ENCODE measurements at places on chromosomes 1 and 21. TPM values are rescaled to one million over a fixed set of nuclear protein-coding genes. Genes with fewer than 3 reads are reported as not detected.

The SLC26A9 gene
- total RNA-seq, result not detected

The C8A gene
- total RNA-seq, result not detected

The KRTAP19-4 gene
- not detected for total RNA-seq

The CSF1 gene
- 42.9 TPM for total RNA-seq

The AGO4 gene
- total RNA-seq, result 32.8 TPM

The FGR gene
- total RNA-seq, result 12.2 TPM

The DIO1 gene
- total RNA-seq, result not detected

The LCE3E gene
- total RNA-seq, result not detected

The HES4 gene
- total RNA-seq, result 74.7 TPM

- no peaks in the 10 kb centered on the region for H3K27me3 ChIP-seq
- no peak for DNase-seq
- H3K4me3 ChIP-seq, result no peak overlapping the region
- no peaks in the 10 kb centered on the region for H3K36me3 ChIP-seq
- H3K27ac ChIP-seq, result no peak overlapping the region
- peaks cover 16% of the 10 kb centered on the region for H3K4me1 ChIP-seq
Measured at GRCh38 chr1:111745675-111746613, 6.7 kb upstream of the INKA2 start.

DNA sequence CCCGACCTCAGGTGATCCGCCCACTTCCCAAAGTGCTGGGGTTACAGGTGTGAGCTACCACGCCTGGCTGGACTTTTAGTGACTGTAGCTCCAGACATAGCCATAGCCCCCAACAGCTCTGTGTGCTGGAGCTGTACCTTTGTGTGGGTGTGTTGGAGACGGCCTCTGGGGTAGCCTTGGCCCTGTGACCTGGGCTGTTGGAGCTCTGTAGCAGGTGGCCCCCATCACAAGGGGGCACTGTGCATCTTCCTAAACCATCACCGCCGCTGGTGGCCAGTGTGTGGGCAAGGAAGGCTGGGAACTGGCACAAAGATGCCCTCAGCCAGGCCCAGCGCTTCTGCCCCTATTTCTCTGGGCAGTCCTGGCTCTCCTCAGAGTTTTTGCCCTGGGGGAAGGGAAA is 38.4 kb upstream of the FOXO6 start:
- no peak overlapping the region for H3K27ac ChIP-seq
- H3K27me3 ChIP-seq, result no peaks in the 10 kb centered on the region
- H3K4me3 ChIP-seq, result no peak overlapping the region
- peak; percentile 81 for DNase-seq
- peaks cover 20% of the 10 kb centered on the region for H3K4me1 ChIP-seq

- H3K27ac ChIP-seq, result no peak overlapping the region
- H3K27me3 ChIP-seq, result no peaks in the 10 kb centered on the region
- no peaks in the 10 kb centered on the region for H3K36me3 ChIP-seq
- no peaks in the 10 kb centered on the region for H3K4me1 ChIP-seq
Measured at GRCh38 chr1:87942165-87942564, 613.5 kb downstream of the LMO4 start.

- no peak overlapping the region for H3K4me3 ChIP-seq
- no peak overlapping the region for H3K27ac ChIP-seq
- no peaks in the 10 kb centered on the region for H3K27me3 ChIP-seq
- H3K4me1 ChIP-seq, result no peaks in the 10 kb centered on the region
- H3K36me3 ChIP-seq, result no peaks in the 10 kb centered on the region
Measured at GRCh38 chr1:166145499-166145898, 21.3 kb downstream of the FAM78B start.

DNA sequence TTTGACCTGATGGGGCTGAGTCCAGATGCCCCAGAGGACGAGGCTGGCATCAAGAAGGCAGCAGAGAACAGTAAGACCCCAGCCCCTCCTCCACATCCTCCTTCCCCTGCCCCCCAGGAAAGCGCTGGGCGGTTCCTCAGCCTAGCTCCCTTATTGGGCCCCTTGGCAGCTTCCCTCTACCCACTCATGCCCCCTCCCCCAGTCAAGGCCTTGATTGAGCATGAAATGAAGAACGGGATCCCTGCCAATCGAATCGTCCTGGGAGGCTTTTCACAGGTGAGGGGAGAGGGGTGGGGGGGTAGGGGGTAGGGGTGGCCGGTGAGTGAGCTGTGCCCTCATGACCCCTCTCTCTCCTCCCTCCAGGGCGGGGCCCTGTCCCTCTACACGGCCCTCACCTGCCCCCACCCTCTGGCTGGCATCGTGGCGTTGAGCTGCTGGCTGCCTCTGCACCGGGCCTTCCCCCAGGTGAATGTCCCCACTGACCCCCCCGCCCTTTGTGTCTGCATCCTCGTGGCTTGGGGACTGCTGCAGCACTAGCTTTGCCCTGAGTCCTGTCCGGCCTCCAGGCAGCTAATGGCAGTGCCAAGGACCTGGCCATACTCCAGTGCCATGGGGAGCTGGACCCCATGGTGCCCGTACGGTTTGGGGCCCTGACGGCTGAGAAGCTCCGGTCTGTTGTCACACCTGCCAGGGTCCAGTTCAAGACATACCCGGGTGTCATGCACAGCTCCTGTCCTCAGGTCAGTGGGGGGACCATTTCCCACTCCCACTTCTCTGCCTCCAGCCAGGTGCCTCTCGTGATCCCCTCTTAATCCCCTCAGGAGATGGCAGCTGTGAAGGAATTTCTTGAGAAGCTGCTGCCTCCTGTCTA is 3.2 kb downstream of the LYPLA2 start:
- peaks cover 52% of the 10 kb centered on the region for H3K36me3 ChIP-seq
- peaks cover 35% of the 10 kb centered on the region for H3K4me1 ChIP-seq
- no peaks in the 10 kb centered on the region for H3K27me3 ChIP-seq
- H3K4me3 ChIP-seq, result no peak overlapping the region
- H3K27ac ChIP-seq, result peak overlapping the region; percentile 35
- no peak for DNase-seq

GRCh38 chr1:19606817-19607642 is 37.1 kb upstream of the NBL1 start:
- no peak overlapping the region for H3K4me3 ChIP-seq
- no peaks in the 10 kb centered on the region for H3K27me3 ChIP-seq
- peaks cover 89% of the 10 kb centered on the region for H3K4me1 ChIP-seq
- no peak for DNase-seq
- H3K27ac ChIP-seq, result peak overlapping the region; percentile 63

DNA sequence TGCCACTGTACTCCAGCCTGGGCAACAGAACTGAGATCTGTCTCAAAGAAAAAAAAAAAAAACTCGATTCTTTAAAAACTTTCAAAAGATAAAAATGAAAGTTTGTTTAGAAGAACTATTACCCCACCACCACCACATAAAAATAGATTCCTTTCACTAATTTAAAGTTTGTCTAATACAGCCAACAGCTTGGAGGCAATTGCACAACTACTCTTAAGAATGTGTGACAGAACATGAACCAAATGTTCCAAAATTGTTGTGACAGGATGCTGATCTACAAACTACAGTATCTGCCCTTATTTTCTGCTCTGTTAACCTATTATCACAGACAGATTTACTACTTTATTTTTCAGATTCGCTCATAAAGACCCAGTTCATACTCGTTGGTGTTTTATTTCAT is 5.5 kb upstream of the TGFBR3 start:
- no peaks in the 10 kb centered on the region for H3K36me3 ChIP-seq
- H3K27ac ChIP-seq, result peak overlapping the region; percentile 76
- H3K27me3 ChIP-seq, result no peaks in the 10 kb centered on the region
- no peak for DNase-seq
- H3K4me1 ChIP-seq, result peaks cover 39% of the 10 kb centered on the region
- no peak overlapping the region for H3K4me3 ChIP-seq

- no peaks in the 10 kb centered on the region for H3K36me3 ChIP-seq
- H3K4me1 ChIP-seq, result no peaks in the 10 kb centered on the region
- H3K4me3 ChIP-seq, result no peak overlapping the region
- H3K27me3 ChIP-seq, result no peaks in the 10 kb centered on the region
Measured at GRCh38 chr1:193435781-193436180, 249.4 kb upstream of the B3GALT2 start.

DNA sequence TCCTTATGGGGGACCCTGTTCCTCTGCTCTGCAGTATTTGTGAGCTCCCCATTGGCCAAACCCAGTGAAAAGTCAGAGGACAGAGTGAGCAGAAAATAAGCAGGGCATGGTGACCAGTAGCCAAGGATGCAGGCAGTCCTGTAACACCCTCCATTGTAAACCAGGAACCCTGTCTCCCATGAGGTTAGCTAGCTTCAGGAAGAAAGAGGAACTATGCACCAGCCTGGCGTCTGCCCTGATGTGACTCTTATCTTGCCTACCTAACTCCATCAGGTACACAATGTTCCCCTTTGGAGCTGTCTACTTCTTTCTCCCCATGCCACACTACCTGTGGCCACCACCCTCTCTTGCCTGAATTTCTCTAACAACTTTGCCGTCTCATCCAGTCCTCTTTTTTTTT is 119.2 kb downstream of the LRIG2 start:
- no peak overlapping the region for H3K27ac ChIP-seq
- no peaks in the 10 kb centered on the region for H3K27me3 ChIP-seq
- no peak for DNase-seq
- no peaks in the 10 kb centered on the region for H3K36me3 ChIP-seq
- H3K4me1 ChIP-seq, result no peaks in the 10 kb centered on the region

- DNase-seq, result no peak
- H3K4me1 ChIP-seq, result no peaks in the 10 kb centered on the region
- H3K27ac ChIP-seq, result peak overlapping the region; percentile 10
- H3K4me3 ChIP-seq, result no peak overlapping the region
Measured at GRCh38 chr1:107692580-107693345, 272.2 kb downstream of the VAV3 start.

DNA sequence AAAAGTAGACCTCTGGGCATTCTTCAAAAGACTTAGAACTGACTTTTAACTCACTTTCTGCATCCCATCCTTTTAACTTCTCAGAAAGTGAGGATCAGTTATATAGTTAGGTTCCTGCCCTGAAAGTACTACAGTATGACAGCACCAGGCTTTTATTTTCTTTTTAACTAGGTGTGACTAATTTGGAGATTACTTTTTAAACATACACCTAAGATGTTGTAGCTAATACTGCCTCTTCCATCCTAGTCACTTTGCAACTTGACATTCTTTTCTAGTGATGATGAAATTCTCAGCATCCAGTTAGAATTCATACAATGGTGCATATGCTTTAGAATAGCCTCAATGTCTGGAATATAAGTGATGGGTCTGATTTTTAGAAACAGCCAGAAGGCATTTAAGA is 24.6 kb downstream of the RUNX1 start:
- peaks cover 23% of the 10 kb centered on the region for H3K27me3 ChIP-seq
- peaks cover 7% of the 10 kb centered on the region for H3K4me1 ChIP-seq
- H3K4me3 ChIP-seq, result no peak overlapping the region
- no peak overlapping the region for H3K27ac ChIP-seq
- no peak for DNase-seq

DNA sequence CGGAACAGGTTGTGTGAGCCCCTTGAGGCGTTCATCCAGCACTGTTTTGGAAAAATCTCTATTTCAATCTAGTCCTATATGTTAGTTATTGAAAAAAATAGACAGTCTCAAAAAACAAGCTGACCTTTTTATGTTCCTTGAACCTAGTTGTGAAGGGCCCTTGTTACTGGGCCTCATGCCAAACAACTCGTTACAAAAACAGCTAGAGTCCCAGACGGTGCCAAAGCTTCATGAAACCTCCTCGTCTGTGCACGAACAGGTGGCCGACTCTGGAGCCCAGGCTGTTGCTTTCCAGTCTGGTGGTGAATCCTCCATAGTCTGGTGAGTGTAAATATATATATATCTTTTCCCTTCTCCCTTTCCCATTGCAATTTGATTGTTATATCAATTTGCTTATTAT is at the start of gene CHIA:
TSS of gene CHIA (plus strand) at position 222 of the 400 bp plus-strand sequence. CDS start 19,617 bp downstream, outside the sequence.
- no peaks in the 10 kb centered on the region for H3K4me1 ChIP-seq
- H3K36me3 ChIP-seq, result no peaks in the 10 kb centered on the region
- H3K4me3 ChIP-seq, result no peak within 1 kb of the TSS
- H3K27ac ChIP-seq, result no peak within 1 kb of the TSS
- DNase-seq, result no peak
- no peaks in the 10 kb centered on the region for H3K27me3 ChIP-seq

- no peak for DNase-seq
- no peaks in the 10 kb centered on the region for H3K4me1 ChIP-seq
- no peak overlapping the region for H3K4me3 ChIP-seq
- H3K36me3 ChIP-seq, result no peaks in the 10 kb centered on the region
- H3K27me3 ChIP-seq, result no peaks in the 10 kb centered on the region
- H3K27ac ChIP-seq, result no peak overlapping the region
Measured at GRCh38 chr1:201347498-201348210, 29.8 kb downstream of the TNNT2 start.

DNA sequence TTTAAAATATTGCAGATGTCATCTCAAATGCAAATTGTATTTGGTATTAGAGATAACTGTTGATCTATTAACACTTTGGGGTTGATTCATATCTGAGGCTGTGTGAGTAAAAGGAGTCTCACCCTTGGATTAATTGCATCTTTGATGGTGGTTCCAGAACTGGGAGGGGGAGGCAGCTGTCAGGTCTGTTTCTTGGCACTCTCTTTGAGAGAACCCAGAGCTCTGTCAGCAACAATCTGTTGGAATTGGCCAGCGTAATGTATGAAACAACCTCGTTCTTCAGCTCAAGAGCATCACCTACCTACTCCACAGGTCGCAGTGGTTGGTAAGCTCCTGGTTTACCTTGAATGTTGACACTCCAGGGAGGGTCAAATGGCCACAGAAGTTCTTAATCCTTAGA is 424.1 kb downstream of the CAMTA1 start:
- no peaks in the 10 kb centered on the region for H3K36me3 ChIP-seq
- H3K4me3 ChIP-seq, result no peak overlapping the region
- DNase-seq, result no peak
- no peaks in the 10 kb centered on the region for H3K4me1 ChIP-seq
- peaks cover 38% of the 10 kb centered on the region for H3K27me3 ChIP-seq

GRCh38 chr1:244210884-244211558 is 159.9 kb downstream of the ZBTB18 start:
- H3K27me3 ChIP-seq, result no peaks in the 10 kb centered on the region
- no peak for DNase-seq
- H3K27ac ChIP-seq, result no peak overlapping the region
- no peak overlapping the region for H3K4me3 ChIP-seq

DNA sequence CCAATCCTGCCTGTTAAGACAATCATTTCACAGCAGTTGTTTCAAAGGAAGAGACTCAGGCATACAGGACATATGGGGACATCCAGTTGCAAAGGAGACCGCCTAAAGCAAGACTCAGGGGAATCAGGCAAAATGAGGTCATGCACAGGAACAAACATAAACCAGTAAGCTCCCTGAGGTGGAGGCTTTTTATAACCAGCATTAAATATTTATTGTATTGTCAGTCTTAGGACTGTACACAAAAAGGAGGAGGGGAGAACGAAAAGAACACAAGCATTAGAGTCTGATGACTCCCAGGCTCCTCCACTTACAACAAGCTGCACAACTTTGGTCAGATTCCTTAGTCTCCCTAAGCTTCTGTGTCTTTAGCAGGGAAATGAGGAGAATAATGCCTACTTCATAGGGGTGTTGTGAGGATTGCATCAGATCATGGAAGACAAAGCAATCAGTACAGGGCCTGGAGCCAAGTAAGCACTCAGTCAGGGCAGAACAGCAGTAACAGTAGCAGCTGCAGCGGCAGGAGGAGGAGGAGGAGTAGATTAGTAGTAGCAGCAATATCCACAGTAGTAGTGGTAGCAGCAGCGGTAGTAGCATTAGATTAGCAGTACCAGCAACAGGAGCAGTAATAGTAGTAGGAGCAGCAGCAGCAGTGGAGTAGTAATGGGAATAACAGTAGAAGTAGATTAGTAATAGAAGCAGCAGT is 54.2 kb upstream of the SPATA6 start:
- H3K36me3 ChIP-seq, result no peaks in the 10 kb centered on the region
- no peak for DNase-seq
- H3K4me1 ChIP-seq, result peaks cover 18% of the 10 kb centered on the region
- H3K4me3 ChIP-seq, result no peak overlapping the region

Data from esophagus muscularis mucosa (tissue), 4 donors.